Neural progenitor cell (in vitro differentiated cells): ENCODE measurements at places on chromosomes 7 and 10.

GRCh38 chr10:89337484-89337883 is 9.7 kb downstream of the IFIT3 start:
- DNase-seq = no peak

DNA sequence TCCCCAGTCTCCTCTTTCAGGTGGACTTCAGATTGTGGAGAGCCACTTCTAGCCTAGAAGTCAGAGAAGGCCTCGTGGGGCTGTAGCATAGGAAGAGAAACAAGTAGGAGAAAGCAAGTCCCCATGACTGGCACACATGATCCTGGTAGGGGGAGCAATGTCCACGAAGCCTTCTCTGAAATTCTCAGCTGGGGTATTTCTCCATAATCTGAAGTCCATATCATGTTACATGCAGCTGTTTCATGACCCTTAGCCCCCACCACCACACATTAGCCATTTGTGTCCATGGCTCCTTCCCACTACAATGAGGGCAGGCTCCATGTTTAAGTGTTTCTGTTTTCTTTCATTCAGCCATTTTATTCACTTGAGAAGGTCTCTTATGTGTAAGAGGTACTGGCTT is 43.2 kb downstream of the LAMB4 start:
- no peak for DNase-seq

DNA sequence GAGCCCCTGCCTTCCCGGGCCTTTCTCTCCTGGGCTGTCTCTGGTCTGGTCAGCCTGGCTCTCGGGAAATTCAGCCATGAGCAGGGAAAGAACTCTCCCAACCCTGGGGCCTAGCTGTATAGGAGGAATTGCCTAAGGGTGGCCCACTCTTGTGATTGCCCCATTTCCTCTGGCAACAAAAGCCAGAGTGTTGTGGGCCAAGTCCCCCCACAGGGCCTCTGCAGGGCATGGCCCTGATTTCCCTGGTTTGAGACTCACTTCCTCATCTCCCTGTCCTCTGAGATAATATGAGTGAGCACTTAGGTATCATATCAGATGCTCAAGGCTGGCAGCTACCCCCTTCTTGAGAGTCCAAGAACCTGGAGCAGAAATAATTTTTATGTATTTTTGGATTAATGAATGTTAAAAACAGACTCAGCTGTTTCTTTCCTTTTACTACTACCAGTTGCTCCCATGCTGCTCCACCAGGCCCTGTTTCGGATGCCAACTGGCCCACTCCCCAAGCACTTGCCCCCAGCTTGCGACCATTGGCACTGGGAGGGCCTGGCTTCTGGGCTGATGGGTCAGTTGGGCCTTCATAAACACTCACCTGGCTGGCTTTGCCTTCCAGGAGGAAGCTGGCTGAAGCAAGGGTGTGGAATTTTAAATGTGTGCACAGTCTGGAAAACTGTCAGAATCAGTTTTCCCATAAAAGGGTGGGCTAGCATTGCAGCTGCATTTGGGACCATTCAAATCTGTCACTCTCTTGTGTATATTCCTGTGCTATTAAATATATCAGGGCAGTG is 11.4 kb downstream of the IRF5 start:
- no peak for DNase-seq

DNA sequence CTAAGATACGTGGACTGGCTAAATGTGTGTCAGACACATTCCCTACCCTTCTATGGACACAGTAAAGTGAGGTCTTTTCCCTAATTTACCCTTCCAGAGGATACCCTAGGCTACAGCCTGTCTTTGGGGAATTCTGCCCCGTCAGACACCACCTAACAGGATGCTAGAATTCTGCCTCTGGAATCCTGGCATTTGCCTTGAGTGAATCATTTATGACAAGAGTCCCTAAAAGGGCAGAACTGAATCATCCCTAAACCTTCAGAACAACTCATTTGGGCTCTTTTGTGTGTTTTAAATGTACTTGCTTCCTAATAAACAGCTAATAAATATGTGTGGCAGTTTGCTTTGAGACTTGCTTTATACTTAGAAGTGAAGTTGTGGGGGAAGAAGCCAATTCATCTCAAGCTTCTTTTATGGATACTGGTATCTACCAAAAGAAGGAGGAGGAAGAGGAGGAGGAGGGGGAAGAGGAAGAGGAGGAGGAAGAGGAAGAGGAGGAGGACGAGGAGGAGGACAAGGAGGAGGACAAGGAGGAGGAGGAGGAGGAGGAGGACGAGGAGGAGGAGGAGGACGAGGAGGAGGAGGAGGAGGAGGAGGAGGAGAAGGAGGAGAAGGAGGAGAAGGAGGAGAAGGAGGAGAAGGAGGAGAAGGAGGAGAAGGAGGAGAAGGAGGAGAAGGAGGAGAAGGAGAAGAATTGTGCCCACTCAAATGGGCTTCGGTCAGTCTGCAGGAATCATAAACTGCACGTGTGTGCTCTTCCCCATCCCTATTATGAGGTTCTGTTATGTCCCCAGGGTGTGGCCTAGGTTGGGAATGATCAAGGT is 27.1 kb downstream of the PARP12 start:
- DNase-seq = no peak

- DNase-seq = no peak
Measured at GRCh38 chr10:125121003-125121402, 39.4 kb downstream of the CTBP2 start.

DNA sequence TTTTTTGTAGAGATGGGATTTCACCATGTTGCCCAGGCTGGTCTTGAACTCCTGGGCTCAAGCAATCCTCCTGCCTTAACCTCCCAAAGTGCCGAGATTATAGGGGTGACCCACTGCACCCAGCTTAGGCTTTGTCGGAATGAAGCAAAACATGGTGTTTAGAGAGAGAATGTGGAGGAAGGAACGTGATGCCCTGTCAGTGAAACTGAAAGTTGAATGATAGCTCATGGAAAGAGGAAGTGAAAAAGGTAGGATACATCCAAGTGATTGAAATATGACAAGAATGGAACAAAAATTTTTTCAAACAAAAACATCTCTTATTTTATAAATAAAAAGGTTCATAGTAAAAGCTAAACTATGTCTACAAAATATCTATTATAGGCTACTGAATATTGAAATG is 5.9 kb downstream of the AKAP9 start:
- DNase-seq = no peak
